PC-3 (cell line): ENCODE measurements at places on chromosomes 2 and 18. TPM values are rescaled to one million over a fixed set of nuclear protein-coding genes. Genes with fewer than 3 reads are reported as not detected.
A peak's percentile ranks its signal among the peaks of the same experiment; 100 is the strongest.

SERPINB10 gene
- 0.69 TPM in 1 of 2 replicates, not detected in the other for total RNA-seq

INHBB gene
- total RNA-seq: 223 and 269 TPM in 2 replicates

DYNAP gene
- not detected in 2 replicates for total RNA-seq

ZNF804A gene
- 1.6 and 1.9 TPM in 2 replicates for total RNA-seq

CGREF1 gene
- total RNA-seq: 18.7 and 22.6 TPM in 2 replicates

LIMS2 gene
- 4.6 and 5.0 TPM in 2 replicates for total RNA-seq

NCKAP1 gene
- 76.2 and 80.3 TPM in 2 replicates for total RNA-seq

CTNNA2 gene
- not detected in 2 replicates for total RNA-seq

TEKT4 gene
- not detected in 2 replicates for total RNA-seq

SULT1C2 gene
- not detected in 2 replicates for total RNA-seq

ONECUT2 gene
- total RNA-seq: 1.0 and 1.1 TPM in 2 replicates

STEAP3 gene
- 24.6 and 27.3 TPM in 2 replicates for total RNA-seq

C1GALT1C1L gene
- not detected in 2 replicates for total RNA-seq

COQ10B gene
- total RNA-seq: 23.5 and 25.7 TPM in 2 replicates

MYL12A gene
- 254 and 329 TPM in 2 replicates for total RNA-seq

MYL1 gene
- total RNA-seq: not detected in 2 replicates

SCN2A gene
- total RNA-seq: 0.07 and 0.46 TPM in 2 replicates

DNA sequence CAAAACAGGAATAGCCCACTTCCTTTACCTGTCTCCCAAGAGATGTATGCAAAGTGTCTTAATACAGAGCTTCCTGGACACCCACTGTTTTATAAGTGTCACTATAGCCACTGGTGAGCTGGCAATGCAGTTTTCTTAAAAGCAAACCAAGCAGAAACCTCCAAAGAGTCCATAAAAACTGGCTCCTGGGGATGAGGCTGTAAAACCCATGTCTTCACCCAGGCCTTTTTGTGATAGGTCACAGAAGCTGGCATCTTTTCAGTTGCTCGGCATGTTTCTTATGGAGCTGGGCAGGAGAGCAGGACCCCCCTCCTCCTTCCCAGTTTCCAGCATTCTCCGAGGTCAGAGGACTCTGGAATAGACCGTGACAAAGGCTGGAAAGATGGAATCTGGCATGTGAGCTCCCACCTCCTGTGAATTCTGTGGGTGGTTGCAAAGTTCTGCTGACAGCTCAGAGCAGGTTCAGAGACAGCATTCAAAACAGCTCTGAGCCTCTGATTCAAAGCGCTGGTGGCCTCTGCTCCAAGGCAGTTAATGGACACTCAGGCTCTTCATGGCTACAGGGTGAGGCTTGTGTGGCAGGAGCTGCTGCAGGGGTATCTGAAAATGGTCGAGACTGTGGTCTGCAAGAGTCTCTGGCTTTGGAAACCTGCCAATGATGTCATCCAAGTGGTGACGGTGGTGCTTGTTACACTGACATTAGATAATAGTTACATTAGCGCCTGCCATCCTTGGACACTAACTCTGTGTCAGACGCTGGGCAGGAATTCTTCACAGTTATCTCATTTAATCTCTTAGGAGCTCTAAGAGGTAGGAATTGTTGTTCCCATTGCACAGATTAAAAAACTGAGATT, 283.4 kb downstream of the CLIP4 start:
- DNase-seq: no peak

DNA sequence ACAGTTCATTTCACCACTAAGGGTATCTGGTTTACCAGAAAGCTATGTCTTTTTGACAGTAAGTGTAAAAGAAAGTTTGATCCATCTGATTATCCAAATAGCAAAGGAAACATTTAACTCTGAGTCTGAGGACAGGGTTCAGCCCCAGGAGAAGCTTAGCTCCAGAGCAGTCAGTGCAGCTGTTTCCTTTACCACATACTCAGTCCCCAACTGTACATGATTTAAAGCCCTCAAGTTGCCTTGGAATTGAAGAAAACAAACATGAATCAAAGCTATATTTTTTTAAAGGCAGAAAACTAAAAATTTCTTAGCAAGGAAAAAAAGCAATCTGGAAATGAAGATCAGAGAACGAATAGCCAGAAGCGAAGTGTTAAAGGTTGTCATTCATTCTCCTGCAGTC, 746.0 kb downstream of the METTL4 start:
- DNase-seq: no peak

DNA sequence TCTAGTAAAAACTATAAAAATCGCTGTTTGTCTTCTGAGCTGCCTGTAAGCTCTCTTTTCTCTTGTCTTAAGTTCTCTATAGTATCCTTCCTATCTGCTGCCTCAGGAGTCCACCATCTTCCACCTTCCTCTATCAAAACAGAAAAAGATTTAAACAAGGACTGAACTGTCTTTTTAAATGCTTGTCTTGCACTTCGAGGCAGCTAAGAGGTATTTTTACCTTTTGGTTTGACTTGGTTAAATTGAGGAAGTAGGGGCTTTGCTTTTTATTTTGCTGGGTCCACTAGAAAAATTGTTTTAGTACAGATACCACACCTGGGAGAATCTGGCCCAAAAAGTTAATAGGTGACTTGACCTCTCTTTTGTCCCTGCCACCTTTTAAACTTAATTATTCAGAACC, 12.2 kb downstream of the SESTD1 start:
- no peak for DNase-seq

GRCh38 chr18:59470561-59471121, 111.6 kb upstream of the LMAN1 start:
- no peak for DNase-seq

DNA sequence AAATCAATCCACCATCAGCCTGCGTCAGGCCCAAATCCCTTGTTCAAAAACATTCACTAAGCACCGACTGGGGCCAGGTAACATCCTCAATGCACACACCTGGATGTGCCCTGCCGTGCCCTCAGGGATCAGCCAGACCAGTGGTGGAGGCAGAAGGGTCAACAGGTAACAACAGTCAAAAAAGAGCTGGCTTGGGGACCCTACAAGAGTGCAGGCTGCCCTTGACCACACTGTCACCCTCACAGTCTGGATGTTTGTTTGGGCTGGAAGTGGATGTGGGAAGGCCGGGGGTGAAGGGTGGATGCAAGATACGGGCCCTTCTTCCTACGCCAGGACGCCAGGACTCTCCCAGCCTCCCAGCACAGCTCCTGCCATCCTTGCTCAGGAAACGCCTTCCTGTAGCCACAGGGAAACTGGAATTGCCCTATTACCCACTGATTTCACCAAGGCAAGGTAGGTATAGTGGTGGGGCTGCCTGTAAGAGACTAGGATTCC, 2.7 kb downstream of the BIN1 start:
- no peak for DNase-seq

DNA sequence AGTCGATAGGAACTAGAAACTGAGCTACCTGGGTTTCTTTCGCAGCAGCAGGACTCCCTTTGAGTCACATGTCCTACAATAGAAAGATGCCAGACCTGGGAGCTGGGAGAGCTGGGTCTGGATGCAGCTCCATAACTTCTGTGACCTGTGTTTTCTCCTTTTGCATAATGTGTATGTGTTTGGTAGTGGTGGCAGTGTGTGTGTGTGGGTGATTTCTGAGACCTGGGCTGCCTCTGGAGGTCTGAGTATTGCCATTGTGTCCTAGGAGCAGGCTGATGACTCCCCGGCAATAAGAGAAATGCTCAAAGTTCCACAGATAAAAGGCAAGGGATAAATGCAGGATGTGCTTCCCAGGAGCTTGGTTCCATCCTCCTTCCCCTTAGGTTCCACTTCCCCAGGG, 6.4 kb downstream of the WNT10A start:
- DNase-seq: no peak

- DNase-seq: no peak
These were observed 9.2 kb downstream of the ONECUT2 start for GRCh38 chr18:57444301-57444759.

- peak; percentile 49 for DNase-seq
These were observed 315.6 kb downstream of the INSIG2 start for GRCh38 chr2:118403658-118404451.

- DNase-seq: no peak
These were observed 366.4 kb downstream of the ZNF521 start for GRCh38 chr18:24985586-24985985.

GRCh38 chr18:68713131-68713530, 1.8 kb downstream of the TMX3 start:
- no peak for DNase-seq

GRCh38 chr18:13392029-13392750, 173.6 kb downstream of the LDLRAD4 start:
- DNase-seq: no peak

- DNase-seq: no peak
These were observed 48.8 kb downstream of the C2orf42 start for GRCh38 chr2:70141902-70142589.

- DNase-seq: no peak
These were observed 50.9 kb downstream of the PKP4 start for GRCh38 chr2:158507679-158508078.

DNA sequence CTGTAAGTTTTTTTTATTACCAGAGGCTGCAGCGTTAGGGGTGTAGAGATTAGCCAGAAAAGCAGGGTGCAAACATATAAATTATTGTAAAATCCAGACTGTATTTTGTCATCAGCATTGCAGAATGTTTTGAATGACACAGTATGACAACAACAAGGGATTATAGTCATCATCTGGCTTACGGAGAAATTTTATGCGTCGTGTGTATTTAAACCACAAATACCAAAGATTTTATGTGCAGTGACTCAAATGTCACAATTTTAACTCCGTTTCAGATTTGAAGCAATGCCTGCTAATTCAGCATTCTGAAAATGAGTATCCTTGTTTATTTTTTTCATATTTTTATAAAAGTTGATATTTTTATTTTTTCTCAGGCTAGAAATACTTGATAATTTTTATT, 19.4 kb upstream of the TMX3 start:
- DNase-seq: peak; percentile 69

- DNase-seq: peak; percentile 48
These were observed 39.0 kb upstream of the NEDD4L start for GRCh38 chr18:58005011-58005410.

- DNase-seq: no peak
These were observed 56.0 kb downstream of the BCL11A start for GRCh38 chr2:60497500-60497899.

GRCh38 chr2:215579809-215580208, 143.9 kb upstream of the FN1 start:
- peak; percentile 66 for DNase-seq

DNA sequence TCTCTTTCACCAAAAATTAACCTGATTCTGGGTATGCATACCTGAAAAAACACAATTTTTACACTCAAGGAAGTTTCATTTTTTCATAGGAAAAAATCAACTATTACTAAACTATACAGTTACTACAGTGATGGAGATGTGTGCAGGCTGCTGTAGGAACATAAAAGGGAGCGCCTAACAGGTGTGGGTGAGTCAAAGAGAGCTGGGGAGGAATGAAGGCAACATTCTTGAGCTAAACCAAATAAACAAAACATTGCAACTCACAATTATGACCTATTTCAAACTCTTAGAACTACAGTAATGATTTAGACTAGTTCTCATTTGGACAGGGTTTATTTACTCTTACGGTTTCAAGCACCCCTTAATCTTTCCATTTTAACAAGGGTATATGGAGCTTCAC, 13.4 kb upstream of the CLASP1 start:
- no peak for DNase-seq

GRCh38 chr2:133420788-133421187, 147.5 kb downstream of the NCKAP5 start:
- DNase-seq: no peak

- DNase-seq: peak; percentile 30
These were observed 67.1 kb downstream of the DYNC1I2 start for GRCh38 chr2:171754254-171754939.

- DNase-seq: no peak
These were observed 53.8 kb downstream of the SMCHD1 start for GRCh38 chr18:2709316-2709715.

GRCh38 chr18:63679820-63680606, 18.3 kb upstream of the SERPINB3 start:
- DNase-seq: no peak

GRCh38 chr18:34098109-34098508, 126.6 kb downstream of the NOL4 start:
- no peak for DNase-seq

GRCh38 chr18:60664736-60665135, 292.2 kb upstream of the MC4R start:
- no peak for DNase-seq

DNA sequence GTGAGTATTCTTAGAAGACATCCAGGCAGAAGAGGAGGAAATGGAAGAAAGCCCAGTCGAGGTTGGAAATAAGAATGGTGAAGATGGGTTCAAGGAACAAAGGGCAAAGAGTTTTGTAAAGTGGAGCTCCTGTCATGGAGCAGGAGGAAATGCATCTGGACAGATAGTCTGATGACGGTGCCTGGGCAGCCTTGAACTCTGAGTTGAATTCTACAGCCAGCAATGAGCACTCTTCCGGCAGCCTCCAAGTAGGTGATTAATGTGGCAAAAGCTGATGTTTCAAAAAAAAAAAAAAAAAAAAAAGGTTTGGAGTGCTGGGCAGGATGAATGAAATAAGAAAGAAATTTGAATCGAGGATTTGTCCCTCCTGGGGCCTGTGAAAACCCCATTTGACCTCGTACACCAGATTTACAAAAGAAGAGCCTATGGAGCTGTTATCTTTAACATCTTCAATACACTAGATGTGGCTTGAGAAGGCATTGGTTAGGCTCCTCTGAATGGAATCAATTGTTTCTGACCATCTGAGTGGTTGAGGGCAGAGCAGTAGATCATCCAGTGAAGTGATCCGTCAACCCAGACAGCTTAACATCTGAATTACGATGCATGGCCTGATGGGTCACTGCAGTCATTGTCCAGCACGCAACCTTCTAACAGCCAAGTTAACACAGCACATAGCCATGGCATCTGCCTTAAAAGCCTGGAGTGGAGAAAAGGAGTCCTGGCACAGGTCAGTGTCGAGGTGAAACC, 449.7 kb downstream of the TXNL1 start:
- DNase-seq: no peak

DNA sequence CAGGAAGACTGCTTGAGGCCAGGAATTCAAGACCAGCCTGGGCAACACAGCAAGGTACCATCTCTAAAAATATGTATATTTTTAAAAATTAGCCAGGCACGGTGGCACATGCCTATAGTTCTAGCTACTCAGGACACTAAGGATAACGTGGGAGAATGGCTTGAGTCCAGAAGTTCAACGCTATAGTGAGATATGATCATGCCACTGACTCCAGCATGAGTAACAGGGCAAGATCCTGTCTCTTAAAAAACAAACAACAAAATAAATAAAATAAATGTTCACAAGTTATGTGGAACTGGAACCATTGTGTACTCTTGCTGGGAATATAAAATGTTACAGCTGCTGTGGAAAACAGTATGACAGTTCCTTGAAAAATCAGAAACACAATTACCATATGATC, 47.2 kb downstream of the USP34 start:
- peak; percentile 94 for DNase-seq

DNA sequence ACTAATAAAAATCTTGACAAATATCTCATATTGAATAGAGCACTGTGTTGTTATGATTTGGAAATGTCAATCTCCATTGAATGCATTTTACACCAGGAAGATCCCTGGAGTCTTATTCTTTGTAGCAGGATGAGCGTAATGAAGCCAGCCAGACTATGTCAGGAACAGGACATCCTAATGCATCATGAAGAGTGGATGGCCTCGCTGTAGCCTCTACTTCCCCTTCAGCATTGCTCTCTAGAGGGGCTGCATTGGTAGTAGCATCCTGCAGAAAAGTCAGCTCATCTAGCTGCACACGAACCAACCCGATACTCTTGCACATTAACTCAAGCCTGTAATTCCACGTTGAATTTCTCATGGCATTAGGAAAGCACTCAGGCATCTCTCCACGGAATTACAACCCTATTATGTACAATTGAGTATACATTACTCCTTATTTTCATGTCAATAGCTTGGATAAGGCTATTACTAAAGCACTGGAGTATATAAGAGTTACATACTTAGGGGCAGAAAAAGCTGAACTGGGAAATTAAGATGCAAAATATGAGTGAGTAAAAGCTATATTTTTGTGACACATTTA, 76.1 kb downstream of the CMPK2 start:
- no peak for DNase-seq

GRCh38 chr2:234339501-234339900, 157.4 kb downstream of the ARL4C start:
- no peak for DNase-seq
